Activated CD4-positive, alpha-beta T cell treated with anti-CD3 and anti-CD28 coated beads, Interleukin-2, Interleukin-4, amounts not matched to agents 100 ng/mL and 50 ng/mL, durations not matched to agents 16 hours and 8 hours (primary cell): ENCODE measurements at places on chromosomes 1 and 21.
A peak's percentile ranks its signal among the peaks of the same experiment; 100 is the strongest.

- DNase-seq = peak; percentile 26
Observed at GRCh38 chr1:192474080-192474683, 101.4 kb upstream of the RGS1 start.

- no peak for DNase-seq
Observed at GRCh38 chr1:107188160-107188559, 47.3 kb downstream of the NTNG1 start.

DNA sequence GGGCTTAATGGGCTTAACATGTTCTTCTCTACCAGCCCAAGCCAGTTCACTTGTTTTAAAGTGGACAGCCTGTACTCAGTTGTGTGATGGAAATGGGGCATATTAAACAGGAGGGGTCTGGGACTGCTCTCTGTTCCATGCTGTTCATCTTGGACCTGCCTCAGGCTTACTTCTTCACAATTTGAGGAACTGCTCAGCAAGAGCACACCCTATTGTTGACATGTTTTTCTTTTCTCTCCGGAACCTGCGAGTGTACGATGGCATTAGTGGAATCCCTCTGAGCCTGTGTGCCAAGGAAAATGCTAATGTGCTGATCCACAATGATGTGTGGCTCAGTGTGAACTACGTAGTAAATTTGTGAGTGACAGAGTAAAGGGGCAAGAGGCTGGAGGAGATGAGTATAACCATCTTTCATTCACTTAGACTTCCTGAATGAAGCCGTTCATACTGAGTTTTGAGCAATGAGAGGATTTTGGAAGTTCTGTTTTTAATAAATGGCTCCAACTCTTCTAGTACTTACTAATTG, 6.9 kb downstream of the AHCYL1 start:
- DNase-seq = no peak

DNA sequence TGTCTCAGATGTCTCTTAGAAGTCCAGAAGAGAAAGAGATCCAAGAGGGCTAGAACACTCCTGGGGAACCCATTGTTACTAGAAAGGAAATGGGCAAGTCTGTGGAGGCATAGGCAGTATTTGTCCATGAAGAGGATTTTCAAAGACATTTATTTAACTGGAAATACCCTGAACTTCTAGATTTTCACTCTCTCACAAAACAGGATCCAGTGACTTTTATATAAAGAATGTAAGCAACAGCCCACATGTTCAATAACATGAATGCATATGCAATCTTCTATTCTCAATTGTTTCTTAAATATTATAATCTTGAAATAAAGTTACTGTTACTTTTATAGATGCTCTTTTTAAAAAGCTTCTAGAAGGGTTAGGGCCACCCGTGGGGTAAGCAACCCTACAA, 53.4 kb downstream of the TBX15 start:
- no peak for DNase-seq

DNA sequence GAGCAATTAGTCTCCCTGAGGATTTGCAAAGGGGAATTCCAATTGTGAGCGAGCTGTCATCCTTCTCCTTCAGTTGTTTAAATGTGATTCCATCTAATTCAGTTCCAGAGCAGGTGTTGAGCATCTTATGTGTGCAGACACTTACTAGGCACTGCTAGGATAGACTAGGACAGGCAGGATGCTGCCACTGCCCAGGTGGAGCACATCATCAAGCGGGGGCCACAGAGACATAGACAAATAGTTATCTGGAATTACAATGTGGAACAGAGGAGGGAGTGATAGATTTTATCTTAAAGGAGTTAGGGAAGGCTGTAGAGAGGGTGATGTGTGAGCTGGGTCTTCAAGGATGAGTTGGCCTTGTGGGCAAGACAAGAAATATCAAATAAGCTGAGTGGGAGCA, 55.9 kb downstream of the CDC7 start:
- peak; percentile 32 for DNase-seq

- DNase-seq = no peak
Observed at GRCh38 chr1:10424034-10424433, 6.2 kb upstream of the CENPS start.

GRCh38 chr1:1426496-1427105, 5.5 kb upstream of the ANKRD65 start:
- DNase-seq = no peak

- no peak for DNase-seq
Observed at GRCh38 chr1:6955357-6956094, 170.3 kb downstream of the CAMTA1 start.

DNA sequence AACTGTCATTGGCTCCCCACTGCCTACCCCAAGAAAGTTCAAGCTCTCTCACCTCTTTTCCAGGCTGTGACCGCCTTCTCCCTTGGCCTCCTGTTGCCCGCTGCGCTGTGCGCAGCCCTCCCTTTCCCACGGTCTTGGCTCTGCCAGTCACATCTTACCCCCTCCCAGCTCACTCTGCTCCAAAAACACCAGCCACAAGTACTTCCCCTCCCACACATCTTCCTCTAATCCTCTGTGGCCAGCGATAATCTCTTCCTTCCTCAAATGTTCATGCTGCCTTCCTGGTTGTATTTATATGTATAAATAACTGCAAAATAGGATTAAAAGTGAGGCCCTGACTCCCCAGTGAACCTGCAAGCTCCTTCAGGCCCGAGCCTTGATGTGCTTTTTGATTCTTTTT, 81.8 kb downstream of the AJAP1 start:
- no peak for DNase-seq

DNA sequence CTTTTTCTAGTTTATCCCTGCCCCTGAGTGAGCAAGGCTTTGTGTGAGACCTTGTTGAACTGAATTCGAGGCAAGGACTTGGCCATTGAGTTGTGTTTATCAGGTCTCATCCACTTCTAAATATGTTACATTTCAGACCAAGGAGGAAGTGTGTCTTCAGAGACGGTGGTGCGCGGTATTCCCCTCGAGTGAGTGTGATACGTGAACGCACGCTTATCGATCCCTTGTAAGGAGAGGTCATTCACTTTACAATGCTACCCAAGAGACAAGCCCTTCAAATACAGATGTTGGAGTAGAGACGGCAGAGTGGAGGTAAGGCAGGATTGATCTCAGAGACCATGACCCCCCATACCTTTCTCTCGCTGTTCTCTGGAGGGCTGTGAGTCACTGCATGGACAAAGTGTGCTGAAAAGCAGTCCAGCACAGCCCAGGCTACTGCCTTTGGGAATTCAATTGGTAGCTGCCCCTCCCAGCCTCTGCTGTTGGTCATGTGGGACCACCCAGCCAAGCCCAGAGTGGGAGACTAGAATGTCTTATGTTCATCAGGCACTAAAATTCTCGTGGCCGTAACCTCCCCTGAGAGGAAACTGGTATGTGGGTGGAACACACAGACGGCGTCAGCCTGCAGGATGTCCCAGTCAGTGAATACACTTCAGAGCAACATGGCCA, 16.3 kb upstream of the MTARC1 start:
- no peak for DNase-seq

GRCh38 chr1:42385283-42385682, 4.7 kb downstream of the RIMKLA start:
- no peak for DNase-seq
